Colonic mucosa (tissue), 4 donors: ENCODE measurements at places on chromosomes 4 and X. TPM values are rescaled to one million over a fixed set of nuclear protein-coding genes. Genes with fewer than 3 reads are reported as not detected.

GRCh38 chr4:159266981-159267868 is 164.3 kb downstream of the RAPGEF2 start:
- no peaks in the 10 kb centered on the region for H3K36me3 ChIP-seq
- H3K4me3 ChIP-seq = no peak overlapping the region
- DNase-seq = no peak

DNA sequence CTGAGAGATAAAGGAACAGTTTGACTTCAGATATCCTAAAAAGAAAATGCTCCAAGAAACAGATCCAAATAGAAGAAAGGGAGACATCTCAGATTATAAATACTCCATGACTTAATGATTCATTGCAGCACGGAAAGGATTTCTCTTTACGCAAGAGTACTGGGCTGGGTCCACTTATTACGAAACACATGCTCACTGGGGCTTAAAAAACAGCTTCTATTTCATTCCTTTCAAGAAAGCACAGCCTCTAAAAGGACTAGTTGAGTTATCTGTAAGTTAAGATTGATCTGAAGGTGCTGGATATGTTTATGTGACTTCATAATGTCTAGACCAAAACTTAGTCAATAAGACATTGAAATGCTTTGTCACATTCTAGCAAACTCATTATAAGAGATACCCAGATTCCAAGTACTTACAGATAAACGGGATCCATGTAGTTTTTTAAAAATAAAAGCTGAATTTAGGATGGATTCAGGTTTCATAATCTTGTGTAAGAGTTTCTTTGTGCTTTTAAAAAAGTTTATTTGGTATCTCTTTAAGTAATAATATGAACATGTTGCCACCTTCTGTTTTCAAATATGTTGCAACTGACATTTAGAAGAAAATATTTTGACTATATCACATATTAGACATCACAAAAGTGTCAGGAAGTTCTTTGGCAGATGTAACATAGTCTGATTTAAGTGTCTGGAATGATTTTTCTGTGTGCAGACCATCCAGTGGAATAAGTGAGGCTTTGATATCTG is 109.5 kb upstream of the MYOZ2 start:
- H3K27ac ChIP-seq = peak overlapping the region; percentile 72
- H3K36me3 ChIP-seq = no peaks in the 10 kb centered on the region
- no peaks in the 10 kb centered on the region for H3K4me1 ChIP-seq
- DNase-seq = no peak
- H3K4me3 ChIP-seq = no peak overlapping the region

DNA sequence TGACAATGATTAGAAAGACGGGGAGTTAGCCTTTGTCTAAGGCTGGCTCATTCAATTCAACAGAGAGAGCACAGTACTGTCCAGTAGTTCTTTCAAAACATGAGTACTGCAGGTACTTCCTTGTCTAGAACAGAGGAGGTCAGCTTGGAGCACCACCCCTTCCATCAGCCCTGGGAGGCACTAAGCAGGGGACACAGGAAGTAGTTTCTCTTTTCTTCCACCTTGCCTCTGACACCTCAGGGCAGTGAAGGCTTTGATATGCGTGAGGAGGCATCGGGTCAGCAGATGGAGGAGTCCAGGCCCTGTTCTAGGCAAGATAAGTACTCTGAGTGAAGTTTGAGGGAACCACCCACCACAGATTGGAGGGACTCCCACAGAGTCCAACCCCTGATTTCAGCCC is 33.1 kb downstream of the MAGEB10 start:
- no peak overlapping the region for H3K27ac ChIP-seq
- no peaks in the 10 kb centered on the region for H3K4me1 ChIP-seq
- H3K36me3 ChIP-seq = no peaks in the 10 kb centered on the region
- no peak overlapping the region for H3K4me3 ChIP-seq
- H3K27me3 ChIP-seq = no peaks in the 10 kb centered on the region

GRCh38 chr4:29390921-29391320 is 1329.2 kb upstream of the PCDH7 start:
- no peaks in the 10 kb centered on the region for H3K27me3 ChIP-seq
- no peak overlapping the region for H3K27ac ChIP-seq
- H3K4me3 ChIP-seq = no peak overlapping the region
- DNase-seq = no peak
- H3K4me1 ChIP-seq = no peaks in the 10 kb centered on the region

GRCh38 chrX:12567857-12568256 is 223.4 kb upstream of the PRPS2 start:
- no peak overlapping the region for H3K4me3 ChIP-seq
- H3K4me1 ChIP-seq = no peaks in the 10 kb centered on the region
- no peaks in the 10 kb centered on the region for H3K36me3 ChIP-seq
- no peak overlapping the region for H3K27ac ChIP-seq

- H3K27me3 ChIP-seq = no peaks in the 10 kb centered on the region
- DNase-seq = no peak
- H3K4me3 ChIP-seq = no peak overlapping the region
- H3K36me3 ChIP-seq = no peaks in the 10 kb centered on the region
- H3K4me1 ChIP-seq = no peaks in the 10 kb centered on the region
Measured at GRCh38 chr4:41339812-41340809, 83.4 kb downstream of the UCHL1 start.

GRCh38 chr4:15754323-15754722 is 23.8 kb upstream of the CD38 start:
- no peaks in the 10 kb centered on the region for H3K4me1 ChIP-seq
- no peaks in the 10 kb centered on the region for H3K27me3 ChIP-seq
- H3K27ac ChIP-seq = no peak overlapping the region
- H3K36me3 ChIP-seq = no peaks in the 10 kb centered on the region
- no peak overlapping the region for H3K4me3 ChIP-seq

GRCh38 chrX:38750551-38750950 is 50.7 kb upstream of the MID1IP1 start:
- H3K4me3 ChIP-seq = no peak overlapping the region
- no peaks in the 10 kb centered on the region for H3K27me3 ChIP-seq
- H3K4me1 ChIP-seq = no peaks in the 10 kb centered on the region

GRCh38 chr4:61200187-61200915 is at the start of gene ADGRL3:
ADGRL3 (plus strand) TSS chr4:61200326.
- peaks cover 36% of the 10 kb centered on the region for H3K27me3 ChIP-seq
- H3K27ac ChIP-seq = peak within 1 kb of the TSS; percentile 22
- DNase-seq = peak; percentile 19
- no peaks in the 10 kb centered on the region for H3K36me3 ChIP-seq
- H3K4me1 ChIP-seq = no peaks in the 10 kb centered on the region
- peak within 1 kb of the TSS; percentile 30 for H3K4me3 ChIP-seq

- H3K27me3 ChIP-seq = no peaks in the 10 kb centered on the region
- H3K4me1 ChIP-seq = no peaks in the 10 kb centered on the region
- H3K36me3 ChIP-seq = no peaks in the 10 kb centered on the region
- H3K27ac ChIP-seq = no peak overlapping the region
- H3K4me3 ChIP-seq = no peak overlapping the region
Measured at GRCh38 chr4:77899607-77900006, 37.0 kb downstream of the MRPL1 start.

- H3K4me3 ChIP-seq = no peak overlapping the region
- no peaks in the 10 kb centered on the region for H3K36me3 ChIP-seq
Measured at GRCh38 chr4:155342142-155342541, 34.6 kb downstream of the MAP9 start.

DNA sequence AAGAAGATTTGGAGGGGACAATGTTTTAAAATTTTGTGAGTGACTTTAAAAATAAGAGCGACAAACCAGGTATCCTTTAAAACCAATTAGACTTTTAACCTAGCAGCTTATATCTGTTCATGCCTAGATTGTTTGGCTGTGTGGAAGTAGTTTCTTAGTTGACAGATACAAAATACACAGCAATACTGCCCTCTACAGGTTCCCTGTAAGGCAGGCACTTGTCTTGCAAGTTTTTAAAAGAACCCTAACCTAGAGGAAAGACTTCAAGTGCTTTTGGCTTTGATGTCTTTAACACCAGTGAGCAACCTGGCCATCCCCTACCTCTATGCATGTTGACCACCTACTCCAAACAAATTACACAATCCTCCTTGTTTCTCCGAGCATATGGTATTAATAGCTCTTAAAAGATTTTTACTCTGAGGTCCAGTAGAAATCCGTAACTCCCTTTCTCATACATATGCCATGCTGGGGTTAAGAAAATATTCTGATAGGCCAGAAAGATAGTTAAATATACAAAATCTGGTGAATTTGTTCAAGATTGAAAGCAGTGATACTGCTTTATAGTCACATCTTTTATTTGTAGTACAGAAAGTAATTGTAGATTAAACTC is 273.0 kb downstream of the ARHGAP24 start:
- peak; percentile 43 for DNase-seq
- no peaks in the 10 kb centered on the region for H3K4me1 ChIP-seq
- H3K36me3 ChIP-seq = no peaks in the 10 kb centered on the region
- no peaks in the 10 kb centered on the region for H3K27me3 ChIP-seq
- no peak overlapping the region for H3K4me3 ChIP-seq

DNA sequence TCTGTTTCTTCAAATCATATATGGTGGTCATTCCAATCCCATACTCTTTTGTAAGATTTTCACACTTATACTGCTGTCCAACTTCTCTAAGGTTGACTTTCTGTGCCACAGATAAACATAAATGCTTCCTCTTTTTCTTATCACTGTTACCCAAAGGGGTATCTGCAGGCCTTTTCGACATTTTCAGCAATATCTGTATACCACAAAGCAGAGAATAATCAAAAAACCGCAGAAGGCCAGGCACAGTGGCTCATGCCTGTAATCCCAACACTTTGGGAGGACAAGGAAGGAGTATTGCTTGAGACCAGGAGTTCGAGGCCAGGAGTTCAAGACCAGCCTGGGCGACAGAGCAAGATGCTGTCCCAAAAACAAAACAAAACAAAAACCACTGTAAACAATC is 3.1 kb upstream of the RFC1 start:
- no peak for DNase-seq
- H3K27ac ChIP-seq = no peak overlapping the region
- H3K4me1 ChIP-seq = no peaks in the 10 kb centered on the region
- no peak overlapping the region for H3K4me3 ChIP-seq

DNA sequence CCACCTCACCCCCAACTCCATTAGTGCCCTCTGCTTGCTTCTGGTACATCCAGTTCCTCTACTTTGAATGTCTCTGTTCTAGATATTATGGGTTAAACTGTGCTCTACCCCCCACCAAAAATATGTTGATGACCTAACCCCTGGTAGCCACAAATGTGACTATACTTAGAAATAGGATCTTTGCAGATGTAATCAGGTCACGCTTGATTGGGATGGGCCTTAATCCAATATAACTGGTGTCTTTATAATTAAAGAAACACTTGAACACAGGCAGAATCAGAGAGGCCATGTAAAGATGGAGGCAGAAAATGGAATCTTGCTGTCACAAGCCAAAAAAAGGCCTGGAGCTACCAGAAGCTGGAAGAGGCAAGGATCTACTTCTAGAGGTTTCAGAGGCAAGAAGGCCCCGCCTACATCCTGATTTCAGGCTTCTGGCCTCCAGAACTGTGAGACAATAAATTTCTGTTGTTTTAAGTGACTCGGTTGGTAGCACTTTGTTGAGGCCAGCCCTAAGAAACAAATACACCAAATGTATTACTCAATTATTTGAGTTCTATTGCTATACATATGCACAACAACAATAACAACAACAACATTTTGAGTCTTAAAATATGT is 220.0 kb downstream of the PPP3CA start:
- no peak overlapping the region for H3K4me3 ChIP-seq
- no peaks in the 10 kb centered on the region for H3K27me3 ChIP-seq
- no peaks in the 10 kb centered on the region for H3K36me3 ChIP-seq
- DNase-seq = no peak
- H3K4me1 ChIP-seq = peaks cover 6% of the 10 kb centered on the region

TMPRSS11D gene
- total RNA-seq = not detected

SPANXA2 gene
- not detected for total RNA-seq

ANTXR2 gene
- 121 TPM for total RNA-seq

FMR1NB gene
- 0.25 TPM for total RNA-seq

HSD17B13 gene
- 1.1 TPM for total RNA-seq

GIMD1 gene
- total RNA-seq = not detected

KLF8 gene
- 2.8 TPM for total RNA-seq

CSAG2 gene
- not detected for total RNA-seq
